ENCODE measurements at places on chromosomes 13 and 19.

GRCh38 chr19:12567951-12568350 lies 16.7 kb upstream of the ZNF564 start:
- DNase-seq: no peak

DNA sequence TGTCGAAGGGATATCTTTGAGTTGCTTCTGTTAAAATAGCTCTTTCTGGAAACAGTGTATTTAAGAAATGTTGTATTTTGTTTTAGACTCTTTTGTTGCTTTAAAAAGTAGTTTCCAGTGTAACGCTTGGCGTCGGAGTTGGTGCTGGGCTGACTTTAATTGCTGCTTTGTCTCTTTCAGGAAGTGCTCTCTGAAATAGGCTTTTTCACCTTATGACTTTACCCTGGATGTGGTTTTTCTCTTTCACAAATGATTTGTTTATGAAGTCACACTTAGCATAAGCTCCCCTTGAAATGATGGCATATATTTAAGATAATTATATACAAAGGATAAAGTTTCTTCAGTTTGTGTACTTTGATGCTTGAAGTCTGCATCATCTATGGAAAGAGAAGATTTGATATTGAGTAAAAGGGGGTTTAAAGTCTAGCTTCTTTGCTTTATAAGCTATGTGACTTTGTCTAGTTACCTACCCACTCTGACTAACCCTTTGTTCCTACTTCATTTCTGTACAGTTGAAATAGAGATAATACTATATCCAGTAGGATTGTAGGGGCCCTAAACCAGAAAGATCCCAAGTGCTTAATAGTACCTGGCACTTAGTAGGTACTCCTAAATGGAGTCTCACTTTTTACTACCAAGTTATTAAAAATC lies at the start of gene GPR18:
Gene GPR18, minus strand, starts transcription at position 170 of the 651 bp plus-strand sequence. CDS start 2,507 bp downstream, outside the sequence.
- DNase-seq: no peak

DNA sequence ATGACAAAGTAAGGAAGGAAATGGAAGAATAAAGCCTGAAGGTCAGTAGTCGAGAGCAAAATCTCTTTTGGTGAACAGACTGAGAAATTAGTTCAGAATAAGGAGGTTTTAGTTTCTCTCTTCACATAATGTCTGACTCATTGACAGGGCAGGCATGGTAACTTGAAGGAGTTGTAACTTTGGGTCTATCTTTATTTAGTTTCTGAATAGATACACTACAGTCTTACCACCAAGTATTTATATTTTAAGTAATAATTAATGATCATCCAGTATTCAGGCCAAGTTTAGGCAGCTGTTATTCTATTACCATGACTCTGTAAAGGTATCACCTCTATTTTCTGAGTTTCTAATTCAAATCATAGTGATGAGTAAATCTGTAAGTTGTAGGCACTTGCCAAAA lies 219.9 kb downstream of the SPRY2 start:
- no peak for DNase-seq

- DNase-seq: no peak
These were observed 28.0 kb downstream of the CARS2 start for GRCh38 chr13:110677731-110678545.

DNA sequence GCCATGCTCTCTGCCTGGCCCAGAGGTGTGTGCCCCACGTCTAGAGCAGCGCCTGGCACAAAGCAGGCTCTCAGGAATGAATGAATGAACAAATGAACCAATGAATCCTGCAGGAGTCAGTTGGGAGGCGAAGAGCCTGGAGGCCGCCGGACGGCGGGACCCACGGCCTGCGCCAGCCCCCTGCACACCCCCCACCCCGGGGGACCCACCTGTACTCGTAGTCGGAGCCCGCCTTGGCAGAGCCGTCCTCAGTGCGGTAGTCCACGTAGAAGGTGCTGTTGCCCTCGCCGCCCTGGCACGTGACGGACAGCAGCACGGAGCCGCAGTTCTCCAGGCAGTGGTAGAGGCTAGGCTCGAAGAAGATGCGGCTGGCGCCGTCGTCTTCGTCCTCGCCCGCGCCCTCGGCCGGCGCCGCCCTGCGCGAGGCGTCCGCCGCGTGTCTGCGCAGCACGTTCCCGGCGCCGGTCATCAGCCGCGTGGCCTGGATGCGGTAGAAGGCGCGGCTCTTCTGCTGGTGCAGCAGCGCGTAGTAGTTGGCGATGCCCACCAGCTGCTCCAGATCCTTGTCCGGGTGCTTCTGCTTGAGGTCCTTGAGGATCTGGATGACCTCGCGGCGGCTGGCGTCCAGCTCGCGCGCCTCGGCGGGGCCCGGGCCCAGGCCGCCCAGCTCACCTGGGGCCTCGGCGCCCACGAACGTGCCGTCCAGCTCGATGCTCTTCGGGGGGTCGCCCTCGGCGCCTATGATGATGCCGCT lies 14.8 kb downstream of the SLC8A2 start:
- DNase-seq: no peak

GRCh38 chr19:13882836-13883235 lies 5.9 kb downstream of the NANOS3 start:
- no peak for DNase-seq

- no peak for DNase-seq
These were observed 10.9 kb upstream of the TPTE2 start for GRCh38 chr13:19572280-19572679.

- peak; percentile 87 for DNase-seq
These were observed 44.5 kb downstream of the RFX2 start for GRCh38 chr19:6065685-6066374.

GRCh38 chr13:99948907-99949678 lies 22.5 kb downstream of the ZIC5 start:
- no peak for DNase-seq

- no peak for DNase-seq
These were observed 930 bp upstream of the PDE4C start for GRCh38 chr19:18226956-18227780.

- DNase-seq: no peak
These were observed 17.3 kb downstream of the SIGLEC8 start for GRCh38 chr19:51440846-51441409.

DNA sequence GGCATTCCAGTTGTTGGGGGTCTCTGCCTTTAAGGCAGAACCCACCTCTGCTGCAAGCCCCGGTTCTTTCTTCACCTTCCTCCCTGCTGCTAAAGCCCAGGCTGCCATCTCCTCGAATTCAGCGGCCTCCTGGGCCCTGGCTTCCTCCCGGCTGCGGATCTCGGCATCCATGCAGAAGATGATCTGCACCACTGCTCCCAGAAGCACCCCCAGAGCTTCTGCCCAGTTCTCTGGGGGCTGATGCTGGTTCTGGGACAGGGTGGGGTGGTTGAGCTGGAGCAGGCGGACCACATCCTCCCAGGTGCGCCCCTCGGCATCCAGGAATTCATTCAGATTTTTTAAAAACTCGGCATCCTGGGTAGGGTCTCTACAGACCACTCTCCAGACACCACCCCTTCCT lies 987 bp downstream of the PNMA8A start:
- no peak for DNase-seq
